Dorsolateral prefrontal cortex (tissue), 122 donors: ENCODE measurements at places on chromosomes 7 and 10.

DNA sequence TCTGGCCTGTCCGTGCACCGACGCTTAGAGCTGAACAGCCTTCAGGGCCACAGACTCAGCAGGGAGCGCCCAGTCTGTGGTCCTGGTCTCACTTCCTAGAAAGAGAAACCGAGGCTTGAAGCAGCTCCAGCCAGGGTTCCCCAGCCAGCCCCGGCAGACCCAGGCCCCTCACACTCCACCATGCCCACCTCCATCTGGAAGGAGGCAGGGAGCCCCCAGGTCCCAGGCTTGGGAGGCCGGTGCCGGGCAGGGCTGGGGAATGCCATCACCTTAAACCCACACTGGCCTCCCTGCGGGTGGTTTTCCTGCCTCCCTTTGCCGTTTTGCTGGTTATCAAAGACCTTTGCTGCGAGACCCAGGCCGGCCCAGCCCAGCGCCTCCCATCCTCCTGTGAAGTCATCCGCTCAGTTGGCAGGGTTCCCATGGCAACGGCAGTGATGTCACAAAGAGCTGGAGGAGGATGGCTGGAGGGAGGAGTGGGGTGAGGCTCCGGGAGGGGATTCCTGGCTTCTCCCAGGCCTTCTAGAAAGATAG is 24.0 kb downstream of the ELFN1 start:
- DNase-seq, result no peak

GRCh38 chr10:123687758-123688157 is 21.6 kb downstream of the GPR26 start:
- no peak for DNase-seq

- no peak for DNase-seq
These were observed 2.1 kb downstream of the CASD1 start for GRCh38 chr7:94511718-94512117.

DNA sequence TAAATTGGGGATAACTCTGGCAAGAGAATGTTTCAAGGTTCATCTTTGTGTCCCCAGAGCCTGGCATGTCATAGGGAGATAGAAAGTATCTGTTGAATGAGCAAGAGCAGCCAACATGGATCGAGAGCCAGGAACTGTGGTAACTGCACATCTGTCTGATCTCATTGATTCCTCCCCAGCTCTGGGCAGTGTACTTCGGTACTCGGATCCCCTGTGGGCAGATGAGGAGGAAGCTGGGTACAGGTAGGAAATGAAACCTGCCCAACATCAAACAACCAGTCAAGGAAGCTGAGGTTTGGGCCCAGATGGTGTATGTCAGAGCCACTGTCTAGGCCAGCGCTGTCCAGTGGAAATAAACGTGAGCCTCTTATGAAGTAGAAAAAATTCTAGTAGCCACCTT is 76.4 kb downstream of the GRK5 start:
- no peak for DNase-seq

- no peak for DNase-seq
These were observed 289.0 kb downstream of the GLRX3 start for GRCh38 chr10:130425169-130425568.

DNA sequence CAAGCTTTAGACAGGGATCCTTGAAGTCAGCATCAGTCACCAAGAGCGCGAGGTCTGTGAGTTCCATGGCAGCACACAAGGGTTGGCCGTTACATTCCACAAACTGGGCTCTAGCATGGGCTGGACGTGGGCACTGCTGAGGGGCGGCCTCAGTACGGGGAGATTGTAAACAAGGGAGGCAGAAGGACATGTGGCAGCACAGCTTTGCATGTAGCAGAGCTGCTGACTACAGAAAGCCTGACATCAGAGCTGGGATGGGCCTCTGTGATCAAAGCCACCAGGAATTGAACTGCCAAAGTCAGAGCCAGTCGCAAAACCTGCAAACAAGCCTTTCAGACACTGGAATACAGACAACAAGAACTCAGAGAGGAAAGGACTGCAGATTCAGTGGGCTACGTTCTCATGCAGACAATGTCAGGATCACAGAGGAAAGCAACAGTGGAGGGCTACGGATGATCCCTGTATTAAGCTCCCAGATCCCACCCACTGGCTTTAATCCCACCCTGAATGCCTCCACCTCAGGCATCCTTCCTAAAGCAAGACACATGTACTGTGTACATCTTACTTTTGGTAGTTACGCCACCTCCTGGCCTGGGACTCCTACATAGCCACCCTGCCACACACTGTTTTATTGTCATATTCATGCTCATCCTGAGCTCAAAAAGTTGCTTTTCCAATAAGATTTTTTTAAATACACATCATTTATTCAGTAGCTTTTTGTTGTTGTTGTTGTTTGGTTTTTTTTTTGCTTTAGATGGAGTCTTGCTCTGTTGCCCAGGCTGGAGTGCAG is 291.1 kb upstream of the IMMP2L start:
- DNase-seq, result no peak

DNA sequence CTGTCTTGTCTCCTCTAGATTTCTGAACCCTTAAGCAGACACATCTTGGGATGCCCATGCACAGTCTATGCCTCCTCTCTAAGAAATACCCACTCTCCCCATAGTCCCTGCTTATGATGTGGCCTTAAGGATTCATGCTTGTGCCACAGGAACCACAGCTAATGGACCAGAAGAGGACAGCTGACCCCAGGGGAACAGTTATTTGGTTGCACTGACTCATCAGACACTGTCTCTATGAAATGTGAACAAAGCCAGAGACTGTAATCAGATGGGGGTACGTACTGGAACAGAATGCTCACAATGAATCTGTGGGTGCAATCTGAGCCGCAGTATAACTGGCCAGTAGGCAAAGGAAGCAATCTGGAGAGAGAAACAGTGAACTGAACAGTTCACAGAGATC is 121.9 kb downstream of the USP6NL start:
- no peak for DNase-seq

- no peak for DNase-seq
These were observed 4.1 kb downstream of the JCAD start for GRCh38 chr10:30055226-30055662.

GRCh38 chr7:116492654-116493109 is 6.9 kb upstream of the CAV2 start:
- DNase-seq, result no peak

DNA sequence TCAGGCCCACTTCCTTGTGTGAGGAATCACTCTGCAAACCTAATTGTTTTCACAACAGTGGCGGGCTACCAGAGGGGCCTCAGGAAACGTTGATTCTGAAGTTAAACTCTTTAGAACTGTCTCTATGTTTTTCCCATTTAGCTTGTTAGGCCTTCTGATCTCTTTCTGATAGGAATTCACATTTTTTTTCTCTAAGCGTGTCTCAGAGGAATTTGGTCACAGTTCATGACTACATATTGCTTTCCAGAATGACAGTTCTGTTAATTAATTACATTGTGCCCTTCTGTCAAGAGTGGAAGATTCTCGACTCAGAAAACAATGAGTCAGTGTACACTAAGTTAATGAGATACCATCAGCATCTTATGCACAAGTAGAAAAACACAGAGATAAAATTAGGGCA is 469.2 kb upstream of the C7orf33 start:
- no peak for DNase-seq

DNA sequence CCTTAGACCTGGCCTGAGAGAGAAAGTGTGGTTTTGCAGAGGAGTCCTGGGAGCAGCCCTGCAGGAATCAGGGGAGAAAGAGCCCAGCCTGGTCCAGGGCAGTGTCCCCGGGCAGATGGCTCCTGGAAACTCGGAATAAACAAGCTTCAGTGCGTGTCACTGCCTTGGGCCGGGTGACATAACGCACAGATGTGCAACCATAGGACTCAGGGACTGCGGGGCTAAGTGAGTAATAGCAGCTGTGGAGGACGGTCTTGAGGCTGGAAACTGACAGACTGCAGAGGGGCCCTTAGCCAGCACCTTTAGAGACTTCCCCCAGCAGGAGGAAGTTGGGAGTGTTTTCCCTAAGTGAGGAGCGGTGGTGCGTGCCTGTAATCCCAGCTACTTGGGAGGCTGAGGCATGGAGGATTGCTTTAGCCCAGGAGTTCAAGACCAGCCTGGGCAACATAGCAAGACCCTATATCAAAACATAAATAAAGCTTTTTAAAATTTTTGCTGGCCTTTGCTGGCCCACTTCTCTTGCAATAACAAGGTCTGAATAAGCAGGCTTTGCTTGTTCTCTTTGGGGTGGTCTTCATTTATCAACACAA is 5.3 kb upstream of the CLIP2 start:
- DNase-seq, result peak; percentile 72

DNA sequence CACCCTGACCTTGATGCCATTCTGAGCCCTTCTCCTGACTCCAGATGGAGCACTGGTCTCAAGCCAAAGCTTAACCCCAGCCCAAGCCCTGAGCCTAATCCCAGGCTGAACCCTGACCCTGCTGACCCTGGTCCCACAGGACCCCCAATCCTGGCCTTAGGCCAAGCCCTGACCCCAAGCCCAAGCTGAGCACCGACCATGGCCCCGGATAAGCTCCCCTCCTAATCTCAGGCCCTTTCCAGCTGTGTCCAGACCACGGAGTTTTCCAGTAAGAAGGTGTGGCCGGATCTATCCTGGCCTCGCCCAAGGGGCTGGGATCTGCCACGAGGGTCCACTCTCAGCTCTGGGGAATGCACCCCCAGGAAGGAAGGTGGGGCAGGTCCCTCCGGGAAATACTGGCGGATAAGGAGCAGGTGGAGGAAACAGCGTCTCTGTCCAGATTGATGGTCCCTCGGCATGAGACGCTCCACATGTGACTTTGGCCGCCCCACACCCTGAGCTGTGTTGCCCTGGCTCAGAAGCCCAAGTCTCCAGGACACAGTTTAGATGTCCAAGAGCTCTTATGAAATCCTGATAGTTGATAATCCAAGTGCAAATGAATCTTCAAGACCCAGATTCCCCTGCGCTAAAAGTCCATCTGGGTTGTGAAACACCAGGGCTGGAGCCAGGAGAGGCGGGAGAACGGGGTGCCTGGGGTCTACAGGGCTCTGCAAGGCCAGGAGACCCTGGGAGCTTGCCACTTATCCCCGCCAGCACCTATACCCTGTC is 10.4 kb downstream of the ELN start:
- no peak for DNase-seq

- no peak for DNase-seq
These were observed 61.8 kb downstream of the NRP1 start for GRCh38 chr10:33272635-33273034.

GRCh38 chr7:123209786-123210185 is 10.0 kb upstream of the SLC13A1 start:
- DNase-seq, result no peak

DNA sequence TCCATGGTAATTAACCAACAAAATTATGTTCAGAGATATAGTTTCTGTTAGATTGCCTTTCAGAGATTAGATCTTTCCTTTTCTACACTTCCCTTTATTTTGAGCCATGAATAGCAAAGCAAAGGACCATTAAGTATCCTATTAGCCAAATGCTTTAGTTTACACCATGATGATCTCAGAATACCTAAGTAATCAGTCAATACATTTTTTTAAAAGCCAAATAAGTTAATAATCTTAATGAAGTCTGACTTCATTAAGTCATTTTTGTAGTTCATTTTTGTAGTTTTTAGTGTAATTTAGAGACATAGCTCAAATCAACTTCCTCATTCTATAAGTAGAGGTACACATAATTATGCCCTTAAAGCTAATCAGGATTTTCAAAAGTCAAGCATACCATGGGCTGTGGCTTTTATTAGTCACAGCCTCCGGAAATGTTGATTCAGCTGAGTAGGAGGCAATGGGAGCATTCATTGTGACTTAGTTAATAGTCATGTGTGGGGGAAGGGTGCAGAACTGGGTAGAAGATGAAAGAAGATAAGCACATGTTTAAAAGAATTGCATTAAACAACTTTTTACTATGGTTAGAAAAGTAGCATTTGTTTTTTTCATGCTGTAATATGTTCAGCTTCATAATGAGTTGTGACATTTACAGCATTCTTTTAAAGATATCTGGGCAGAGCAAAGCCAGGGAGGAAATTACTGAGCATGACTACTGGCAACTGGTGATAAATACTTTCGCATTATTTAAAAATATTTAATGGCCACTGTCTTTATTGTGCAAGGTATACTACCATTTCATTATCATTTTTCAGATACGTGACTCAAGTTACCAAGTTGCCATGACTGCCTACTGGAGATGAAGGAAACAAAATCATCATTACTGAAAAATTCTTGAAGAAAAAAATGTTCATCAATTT is 57.3 kb upstream of the CCDC71L start:
- no peak for DNase-seq

DNA sequence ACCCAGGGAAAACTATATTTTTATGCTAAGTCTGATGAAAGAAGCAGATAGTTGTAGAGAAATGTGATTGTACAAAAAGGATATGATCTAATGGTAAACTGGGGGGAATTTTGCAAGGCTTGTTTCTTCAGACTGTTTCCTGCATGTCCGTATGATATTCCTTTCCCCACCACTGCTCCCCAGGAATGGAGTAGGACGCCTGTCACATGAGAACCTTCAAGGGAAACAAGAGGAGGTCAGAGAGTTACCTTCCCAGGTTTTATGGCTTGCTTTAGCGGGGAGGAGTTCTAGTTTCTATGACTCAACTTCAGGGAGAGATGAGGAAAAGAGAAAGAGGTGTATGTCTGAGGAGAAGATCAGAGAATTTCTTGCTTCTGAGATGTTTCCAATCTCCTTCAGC is 16.4 kb upstream of the ITPRID1 start:
- DNase-seq, result no peak

DNA sequence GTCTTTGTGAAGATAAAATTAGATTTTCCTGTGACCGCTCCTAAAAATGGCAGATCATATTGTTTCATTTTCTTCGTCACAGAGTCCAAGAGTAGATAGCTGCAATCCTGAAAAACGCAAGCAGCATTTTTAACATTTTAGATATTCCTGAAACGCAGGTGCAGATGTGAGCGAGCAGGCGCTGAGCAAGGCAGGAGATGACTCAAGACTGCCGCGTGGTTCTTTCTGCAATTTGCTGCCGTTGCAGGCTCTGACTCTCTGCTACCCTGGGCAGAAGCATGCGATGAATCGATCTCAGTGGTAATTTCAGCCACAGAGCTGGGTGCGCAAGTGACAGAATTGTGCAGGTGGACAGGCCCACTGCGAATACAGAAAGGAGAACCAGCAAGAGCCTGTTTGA is 331.9 kb downstream of the ACTR3B start:
- DNase-seq, result peak; percentile 32

DNA sequence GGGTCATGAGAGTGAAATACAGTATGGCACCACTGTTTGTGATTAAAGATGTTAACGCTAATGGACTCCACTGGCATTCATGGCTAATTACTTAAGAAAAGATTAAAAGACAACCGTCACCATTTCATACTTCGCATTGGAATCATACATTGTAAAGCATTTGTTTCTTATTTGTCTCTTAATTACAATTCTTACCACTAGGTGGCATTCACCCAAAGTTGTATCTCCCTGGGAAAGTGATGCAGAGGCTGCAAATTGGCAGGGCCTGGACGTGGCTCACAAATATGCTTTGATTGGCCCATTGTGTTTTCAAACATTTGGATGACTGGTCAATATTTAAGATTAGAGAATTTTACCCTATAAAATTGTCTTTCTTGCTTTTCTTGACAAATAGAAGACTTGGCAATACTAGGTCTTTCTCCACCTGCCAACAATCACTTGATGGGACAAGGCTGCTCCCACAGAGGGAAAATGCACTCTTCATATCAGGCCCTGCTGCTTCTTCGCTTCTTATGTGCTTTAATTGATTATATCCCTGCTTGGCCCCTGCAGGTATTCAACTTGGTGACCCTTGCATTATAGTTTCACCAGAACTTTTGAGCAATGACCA is 72.1 kb upstream of the STARD3NL start:
- DNase-seq, result no peak
